ENCODE measurements at places on chromosomes 2 and 18.

DNA sequence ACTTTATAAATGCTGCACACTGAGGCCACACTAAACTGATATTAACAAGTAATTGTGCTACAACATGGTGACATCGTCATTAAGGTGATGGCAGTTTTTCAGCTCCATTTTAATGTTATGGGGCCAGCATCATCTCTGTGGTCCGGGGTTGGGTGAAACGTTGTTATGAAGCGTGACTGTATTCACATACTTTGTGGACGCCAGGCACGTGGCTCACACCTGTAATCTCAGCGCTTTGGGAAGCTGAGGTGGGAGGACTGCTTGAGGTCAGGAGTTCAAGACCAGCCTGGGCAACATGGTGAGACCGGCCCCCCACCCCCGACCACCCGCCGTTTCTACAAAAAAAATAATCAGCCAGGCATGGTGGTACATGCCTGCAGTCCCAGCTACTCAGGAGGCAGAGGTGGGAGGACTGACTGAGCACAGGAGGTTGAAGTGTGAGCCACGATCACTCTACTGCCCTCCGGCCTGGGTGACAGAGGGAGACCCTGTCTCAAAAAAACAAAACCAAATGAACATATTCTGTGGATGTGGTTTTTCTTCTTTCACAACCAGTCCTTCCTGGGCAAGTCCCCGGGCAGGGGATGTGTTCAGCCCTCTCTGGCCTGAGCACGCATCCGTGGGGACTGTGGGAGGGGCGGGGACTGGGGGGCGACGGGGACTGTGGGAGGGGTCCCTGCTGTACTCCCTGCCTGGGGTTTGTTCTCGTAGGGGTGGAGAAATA, 12.9 kb upstream of the GAL3ST2 start:
- DNase-seq: no peak

GRCh38 chr18:62353170-62353569, 28.1 kb downstream of the TNFRSF11A start:
- DNase-seq: no peak

- no peak for DNase-seq
Measured at GRCh38 chr18:70442933-70443332, 154.1 kb downstream of the SOCS6 start.

DNA sequence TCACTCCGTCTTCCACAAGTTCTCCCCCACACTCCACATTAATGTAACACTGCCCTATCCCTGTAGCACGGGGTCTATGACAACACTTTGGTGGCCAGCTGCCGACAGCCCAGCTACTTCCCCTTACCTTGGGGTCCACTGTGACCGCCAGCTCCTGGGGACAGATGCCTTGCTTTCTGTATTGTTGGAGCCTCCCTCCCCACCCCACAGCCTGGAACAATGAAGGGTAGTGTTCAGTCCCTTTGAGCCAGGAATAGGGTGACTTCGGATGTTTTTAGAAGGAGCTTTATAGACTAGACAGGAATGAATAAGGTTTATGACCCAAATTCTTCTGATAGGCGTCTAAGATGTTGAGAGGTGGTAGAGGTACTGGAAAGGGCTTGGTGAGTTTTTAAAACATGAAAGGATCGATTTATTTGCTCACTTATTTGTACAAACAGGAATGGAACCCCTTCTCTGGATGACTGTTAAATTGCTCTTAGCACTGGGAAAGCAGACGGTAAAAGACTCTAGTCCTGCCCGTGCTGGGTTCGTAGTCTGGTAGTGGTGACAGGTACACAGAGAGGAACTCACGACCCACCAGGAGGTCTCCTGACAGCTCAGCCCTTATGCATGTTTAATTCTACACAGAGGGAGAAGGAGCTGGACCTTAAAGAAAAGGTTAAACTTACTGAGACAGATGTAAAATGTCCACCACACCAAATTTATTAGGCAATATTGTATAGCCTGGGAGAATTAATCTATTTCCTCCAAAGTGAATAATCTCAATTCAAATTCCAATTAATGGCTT, 90.9 kb downstream of the MYCN start:
- DNase-seq: no peak

DNA sequence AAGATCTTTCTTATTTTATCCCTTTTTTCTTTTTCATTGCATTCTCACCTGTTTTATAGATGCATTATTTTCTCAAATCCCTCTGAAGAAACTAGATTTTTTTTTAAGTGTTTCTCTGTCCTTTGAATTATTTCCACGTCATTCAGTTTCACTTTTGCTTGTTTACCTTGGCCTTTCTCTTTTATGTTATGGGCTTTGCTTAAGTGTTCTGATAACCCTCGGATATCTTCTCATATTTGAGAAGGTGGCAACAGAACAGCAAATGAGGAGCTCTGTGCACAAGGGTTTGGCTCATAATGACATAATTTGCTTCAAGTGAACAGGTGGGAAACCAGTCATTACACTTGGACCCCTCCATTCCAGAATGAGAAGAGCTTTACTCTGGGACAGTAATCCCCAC, 111.9 kb downstream of the C1D start:
- DNase-seq: no peak

- no peak for DNase-seq
Measured at GRCh38 chr2:223669453-223670225, 67.5 kb upstream of the SCG2 start.

GRCh38 chr2:168355121-168355520, 101.0 kb upstream of the CERS6 start:
- no peak for DNase-seq

DNA sequence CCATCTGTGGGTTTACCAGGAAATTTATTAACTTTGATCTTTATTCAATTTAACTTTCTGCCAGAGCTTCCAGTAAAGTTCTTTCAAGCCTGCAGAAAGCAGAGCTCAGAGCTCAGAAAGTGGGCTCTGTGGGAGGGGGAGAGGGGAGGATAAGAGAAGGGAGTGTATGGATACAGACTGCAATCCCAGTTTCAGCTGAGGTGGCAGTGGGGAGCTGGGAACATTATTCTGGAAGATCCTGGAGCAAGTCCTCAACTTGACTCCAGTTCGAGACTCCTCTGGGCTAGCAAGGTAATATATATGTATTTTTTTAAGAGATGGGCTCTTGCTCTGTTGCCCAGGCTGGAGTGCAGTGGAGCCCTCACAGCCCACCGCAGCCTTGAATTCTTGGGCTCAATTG, 108.9 kb upstream of the NABP1 start:
- DNase-seq: no peak

- DNase-seq: no peak
Measured at GRCh38 chr2:19156646-19157045, 201.8 kb downstream of the OSR1 start.

GRCh38 chr2:101517758-101518271, 42.9 kb upstream of the RFX8 start:
- no peak for DNase-seq

DNA sequence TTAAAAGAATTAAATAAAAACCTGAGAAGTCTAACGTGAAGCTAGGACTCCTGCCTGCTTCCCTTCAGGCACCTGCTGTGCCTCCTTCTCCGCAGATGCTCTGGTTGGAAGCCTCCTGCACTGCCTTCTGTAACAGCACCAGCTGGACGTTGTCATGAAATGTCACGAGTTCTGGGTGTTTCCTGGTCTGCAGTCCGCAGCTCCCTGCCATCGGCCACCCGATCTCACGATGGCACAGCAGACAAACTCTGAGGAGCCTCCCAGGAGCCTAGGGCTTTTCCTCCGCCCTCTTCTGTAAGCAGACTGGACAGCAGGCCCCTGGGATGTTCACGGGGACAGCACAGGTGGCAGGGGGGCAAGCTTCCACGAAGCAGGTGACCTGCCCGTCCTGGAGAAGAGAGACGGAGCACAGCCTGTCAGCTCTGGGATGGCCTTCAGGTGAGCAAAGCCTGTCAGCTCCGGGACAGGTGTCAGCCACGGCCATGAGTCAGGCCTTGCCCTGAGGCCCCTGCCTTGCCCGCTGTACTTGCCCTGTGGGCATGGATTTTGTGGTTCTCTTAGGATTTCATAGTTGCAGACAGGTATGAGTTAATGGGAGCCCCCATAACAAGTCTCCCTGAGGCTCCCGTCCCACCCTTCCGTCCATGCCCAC, 110.3 kb downstream of the PXDN start:
- DNase-seq: no peak

Data from stimulated activated CD4-positive, alpha-beta T cell treated with anti-CD3 and anti-CD28 coated beads, Interleukin-1b, Interleukin-23, amount 100 ng/mL, for 24 hours (primary cell).